BJ (cell line): ENCODE measurements at places on chromosomes 3 and 15.

- DNase-seq = no peak
These were observed 83.1 kb downstream of the GAP43 start for GRCh38 chr3:115706311-115706829.

GRCh38 chr3:164514576-164514975 lies 563.7 kb downstream of the SI start:
- no peak for DNase-seq

- DNase-seq = no peak
These were observed 40.3 kb downstream of the BLM start for GRCh38 chr15:90757461-90757860.

- DNase-seq = no peak
These were observed 5.0 kb upstream of the LRRFIP2 start for GRCh38 chr3:37179144-37179967.

DNA sequence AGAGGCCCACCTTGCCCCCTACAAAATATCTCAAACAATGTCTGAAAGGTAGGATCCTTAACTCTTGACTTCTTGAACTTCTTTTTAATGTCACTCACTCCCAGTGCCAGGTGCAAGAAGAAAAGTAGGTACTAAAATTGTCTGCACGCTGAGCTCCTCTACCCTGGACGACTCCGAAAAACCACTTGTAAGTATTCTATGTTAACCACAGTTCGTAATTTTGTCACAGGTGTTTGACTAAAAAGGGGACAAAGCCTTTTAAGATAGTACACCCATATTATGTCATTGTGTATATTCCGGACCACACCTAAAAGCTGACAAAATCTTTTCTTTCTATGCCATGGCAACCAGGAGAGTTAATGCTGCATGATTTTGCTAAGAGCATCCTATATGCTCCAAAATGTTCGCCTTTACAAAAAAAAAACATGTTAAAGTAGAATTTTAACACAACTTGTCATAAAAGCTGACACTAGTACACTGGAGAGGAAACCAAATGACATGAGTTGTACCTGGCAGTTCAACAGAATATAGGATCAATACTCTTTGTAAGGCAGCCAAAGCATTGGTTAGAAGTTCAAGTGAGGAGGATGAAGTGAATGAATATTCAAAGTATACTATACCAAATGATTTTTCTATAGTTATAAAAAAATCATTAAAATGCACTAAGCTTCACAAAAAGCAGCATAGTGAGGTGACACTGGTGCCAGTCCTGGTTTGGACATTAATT lies 210.5 kb downstream of the FOXP1 start:
- no peak for DNase-seq

GRCh38 chr3:157059661-157060060 lies 100.3 kb downstream of the CCNL1 start:
- no peak for DNase-seq

GRCh38 chr3:42500909-42501308 lies 1.5 kb upstream of the VIPR1 start:
- DNase-seq = no peak

DNA sequence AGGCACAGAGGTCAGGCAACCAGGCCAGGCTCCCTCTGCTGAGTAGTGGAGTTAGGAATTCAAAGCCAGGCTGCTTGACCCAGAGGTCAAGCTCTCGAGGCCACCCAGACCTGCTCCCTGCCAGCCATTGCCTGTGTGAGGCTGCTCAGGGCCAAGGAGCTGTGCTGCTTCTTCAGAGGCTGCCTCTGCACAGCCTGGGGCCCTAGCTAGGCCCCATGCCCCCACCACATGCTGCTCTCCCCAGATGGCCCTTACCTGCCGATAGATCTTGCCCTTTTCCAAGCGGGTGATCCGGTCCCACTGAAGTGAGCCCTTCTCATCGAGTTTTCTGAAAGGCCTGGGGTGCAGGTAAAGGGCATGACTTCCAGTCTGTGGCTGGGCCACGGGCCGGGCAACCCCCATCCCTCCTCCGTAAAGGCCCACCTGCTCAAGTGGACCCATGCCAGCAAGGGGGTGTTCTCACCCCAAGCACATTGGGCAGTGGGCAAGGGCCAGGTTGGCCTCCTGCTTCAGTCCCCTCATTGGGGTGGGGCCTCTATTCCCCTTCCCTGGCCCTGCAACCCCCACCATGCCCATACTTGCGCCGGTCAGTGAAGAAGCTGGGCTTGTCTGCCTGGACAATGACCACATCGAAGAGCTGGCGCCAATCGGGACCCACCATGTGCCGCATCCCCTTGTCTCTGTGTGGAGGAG lies 6.5 kb downstream of the NT5DC2 start:
- DNase-seq = no peak

GRCh38 chr3:114622001-114622400 lies 328.2 kb downstream of the TIGIT start:
- no peak for DNase-seq

DNA sequence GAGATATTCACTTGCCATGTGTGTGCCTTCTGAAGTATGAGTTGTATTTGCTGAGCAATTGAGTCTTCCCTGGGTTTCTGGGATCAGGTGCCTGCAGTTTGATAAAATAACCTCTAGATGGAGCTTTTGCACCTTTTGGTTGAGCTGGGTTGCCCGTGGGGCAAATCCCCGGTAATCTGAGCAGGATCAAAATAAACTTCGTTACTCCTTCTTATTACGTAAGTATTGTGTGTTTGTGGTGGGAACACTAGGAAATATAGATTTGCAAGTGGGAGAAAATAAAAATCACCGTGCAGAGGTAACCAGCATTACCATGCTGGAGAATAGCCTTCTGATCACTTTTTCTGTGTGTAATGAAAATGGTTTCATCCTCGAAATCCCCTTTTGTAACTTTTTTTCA lies 277.4 kb upstream of the NR2E3 start:
- no peak for DNase-seq

GRCh38 chr3:101567528-101568317 lies 6.1 kb downstream of the TRMT10C start:
- no peak for DNase-seq

GRCh38 chr3:195746751-195747150 lies 26.0 kb downstream of the MUC20 start:
- no peak for DNase-seq

DNA sequence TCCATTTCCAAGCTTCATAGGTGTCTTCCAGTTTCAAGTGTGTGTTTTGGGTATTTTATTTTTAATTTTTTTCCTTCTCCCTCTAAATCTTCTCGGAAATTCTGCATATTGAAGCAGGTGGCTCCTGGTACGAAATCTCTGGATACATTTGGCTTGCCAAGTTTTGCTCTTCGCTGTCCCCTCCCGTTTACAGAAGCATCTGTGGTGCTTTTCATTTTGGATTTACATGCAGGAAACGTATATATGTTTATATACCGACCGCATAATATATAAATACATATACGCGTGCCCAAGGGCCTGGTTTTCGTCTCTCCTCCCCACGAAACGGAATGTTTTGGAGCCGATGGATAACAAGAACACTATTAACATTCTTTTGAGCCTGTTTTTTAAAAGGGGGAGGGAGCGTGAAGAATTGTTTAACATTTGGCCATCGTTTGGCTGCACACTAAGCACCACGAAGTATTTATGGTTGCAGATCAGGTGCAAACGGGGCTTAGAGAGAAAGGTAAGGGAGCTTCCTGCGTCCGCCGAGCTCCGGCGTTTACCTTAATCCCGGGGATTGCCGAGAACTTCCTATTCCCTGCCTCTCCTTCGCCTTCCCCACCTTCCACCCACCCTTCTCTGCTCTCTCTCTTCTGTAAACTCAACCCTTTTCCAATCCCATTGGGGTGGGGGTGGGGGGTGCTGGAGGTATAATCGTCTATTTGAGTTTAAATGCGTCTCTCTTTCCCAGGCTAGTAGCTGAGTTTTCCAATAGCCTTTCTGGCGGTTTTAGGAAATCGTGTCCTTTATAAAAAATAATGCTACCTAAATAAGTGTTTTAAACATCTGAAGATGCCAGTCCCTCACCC lies 1.1 kb upstream of the NLGN1 start:
- no peak for DNase-seq
